ENCODE measurements at places on chromosomes 3 and 15. TPM values are rescaled to one million over a fixed set of nuclear protein-coding genes. Genes with fewer than 3 reads are reported as not detected.

Gene ADAMTS17
- total RNA-seq, result 0.11 TPM

Gene CGNL1
- total RNA-seq, result 1.5 TPM

Gene CLDN16
- not detected for total RNA-seq

Gene CPNE9
- total RNA-seq, result not detected

Gene SLCO2A1
- under 0.01 TPM for total RNA-seq

Gene KIF15
- total RNA-seq, result 7.4 TPM

Gene SLC49A4
- total RNA-seq, result 18.2 TPM

Gene IQSEC1
- total RNA-seq, result 19.0 TPM

Measured in uterine smooth muscle cell (primary cell).